Endothelial cell (in vitro differentiated cells): ENCODE measurements at places on chromosomes 5 and 9. TPM values are rescaled to one million over a fixed set of nuclear protein-coding genes. Genes with fewer than 3 reads are reported as not detected.

The SLC34A1 gene
- total RNA-seq = not detected

The RMI1 gene
- 11.5 TPM for total RNA-seq

The CYSRT1 gene
- 1.4 TPM for total RNA-seq

The DDX41 gene
- total RNA-seq = 125 TPM

The SSBP2 gene
- total RNA-seq = 149 TPM

The KIF4B gene
- total RNA-seq = 0.54 TPM

The PCDHB15 gene
- 10.5 TPM for total RNA-seq

The FGF18 gene
- 0.13 TPM for total RNA-seq

The GRM6 gene
- not detected for total RNA-seq

The TYRP1 gene
- total RNA-seq = 0.23 TPM

The CORO2A gene
- total RNA-seq = 5.5 TPM

The TAF11L10 gene
- not detected for total RNA-seq

The PRDM9 gene
- not detected for total RNA-seq

The INSL4 gene
- total RNA-seq = not detected

The PCA3 gene
- 0.62 TPM for total RNA-seq

The CETN3 gene
- 20.4 TPM for total RNA-seq

The ATP6V1G1 gene
- 96.0 TPM for total RNA-seq

The MYMK gene
- not detected for total RNA-seq

The NOXA1 gene
- total RNA-seq = 0.36 TPM

The TPM2 gene
- total RNA-seq = 173 TPM

The LCN12 gene
- total RNA-seq = 1.5 TPM

The AMACR gene
- total RNA-seq = 29.3 TPM

The DOCK8 gene
- 8.3 TPM for total RNA-seq
